ENCODE measurements at places on chromosomes 7 and 10. TPM values are rescaled to one million over a fixed set of nuclear protein-coding genes. Genes with fewer than 3 reads are reported as not detected.

Gene SLC16A12
- 0.20 TPM for total RNA-seq

Gene PRKRIP1
- 19.9 TPM for total RNA-seq

Gene GPC2
- not detected for total RNA-seq

Gene NRF1
- 13.3 TPM for total RNA-seq

Gene ANXA8L1
- 0.47 TPM for total RNA-seq

Gene CUL1
- 41.9 TPM for total RNA-seq

Gene C10orf62
- total RNA-seq: not detected

Gene SCIN
- total RNA-seq: 0.03 TPM

Gene MUC12
- not detected for total RNA-seq

- DNase-seq: no peak
Observed at GRCh38 chr10:118944959-118945633, 84.4 kb upstream of the NANOS1 start.

DNA sequence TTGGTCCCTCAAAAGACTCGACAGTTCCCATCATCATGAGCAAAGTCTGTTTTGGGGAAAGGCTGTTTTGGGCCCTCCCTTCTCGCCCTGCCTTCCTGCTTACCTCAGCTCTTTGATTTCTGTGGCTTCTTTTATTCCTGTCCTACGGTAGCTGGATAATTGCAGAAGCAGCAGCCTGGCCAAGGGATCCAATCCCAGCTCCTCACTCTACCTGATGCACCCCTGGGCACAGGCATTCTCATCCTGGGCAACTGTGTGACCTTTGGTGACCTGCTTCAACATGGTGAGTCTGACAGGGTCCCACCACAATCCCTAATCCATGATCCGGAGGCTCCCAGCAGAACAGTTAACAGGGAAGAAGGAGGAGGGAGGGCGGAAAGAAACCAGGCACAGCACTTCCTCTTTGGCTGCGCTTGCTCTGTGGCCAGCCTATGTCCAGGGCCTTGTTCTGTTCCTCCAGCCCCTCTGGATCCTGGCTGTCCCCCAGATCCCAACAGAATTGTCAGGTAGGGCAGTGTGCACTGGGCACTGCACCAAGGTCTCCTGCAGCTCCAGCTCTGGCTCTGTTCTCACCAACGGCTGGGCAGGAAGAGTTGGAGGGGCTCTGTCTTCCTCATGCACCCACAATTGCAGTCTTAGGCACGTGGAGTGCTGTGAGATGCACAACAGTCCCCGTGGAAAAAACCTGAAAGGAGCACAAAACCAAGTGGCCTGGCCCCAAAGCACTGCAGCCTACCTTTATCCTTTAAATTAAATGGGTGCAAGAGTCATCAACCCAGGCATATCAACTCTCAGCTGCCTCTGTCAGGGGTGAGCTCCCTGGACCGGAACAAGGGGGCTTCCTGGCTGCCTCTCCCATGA, 144.4 kb downstream of the PTPN20 start:
- no peak for DNase-seq

- DNase-seq: no peak
Observed at GRCh38 chr7:148445260-148446044, 145.1 kb upstream of the C7orf33 start.

GRCh38 chr10:68869623-68870022, 31.5 kb upstream of the DDX50 start:
- DNase-seq: no peak

GRCh38 chr10:132054564-132054963, 11.2 kb upstream of the JAKMIP3 start:
- DNase-seq: no peak

DNA sequence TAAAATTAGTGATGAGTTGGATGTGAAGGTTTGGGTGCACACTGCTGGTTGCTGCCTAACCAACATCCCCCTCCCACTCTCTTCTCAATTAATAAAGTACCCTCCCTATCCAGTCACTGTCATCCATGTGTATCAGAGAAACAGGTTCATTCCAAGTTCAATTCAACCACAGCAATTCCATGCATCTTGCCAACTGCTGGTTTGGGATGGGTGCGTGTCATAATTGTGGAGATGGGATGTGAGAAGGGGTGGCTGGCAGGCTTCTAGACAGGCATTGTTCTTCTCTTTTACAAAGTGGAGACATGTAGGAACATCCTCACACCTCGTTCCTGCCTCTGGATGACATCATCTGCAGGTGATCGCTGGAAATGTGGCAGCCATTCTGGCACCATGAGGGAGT, 7.5 kb upstream of the CNPY1 start:
- no peak for DNase-seq

DNA sequence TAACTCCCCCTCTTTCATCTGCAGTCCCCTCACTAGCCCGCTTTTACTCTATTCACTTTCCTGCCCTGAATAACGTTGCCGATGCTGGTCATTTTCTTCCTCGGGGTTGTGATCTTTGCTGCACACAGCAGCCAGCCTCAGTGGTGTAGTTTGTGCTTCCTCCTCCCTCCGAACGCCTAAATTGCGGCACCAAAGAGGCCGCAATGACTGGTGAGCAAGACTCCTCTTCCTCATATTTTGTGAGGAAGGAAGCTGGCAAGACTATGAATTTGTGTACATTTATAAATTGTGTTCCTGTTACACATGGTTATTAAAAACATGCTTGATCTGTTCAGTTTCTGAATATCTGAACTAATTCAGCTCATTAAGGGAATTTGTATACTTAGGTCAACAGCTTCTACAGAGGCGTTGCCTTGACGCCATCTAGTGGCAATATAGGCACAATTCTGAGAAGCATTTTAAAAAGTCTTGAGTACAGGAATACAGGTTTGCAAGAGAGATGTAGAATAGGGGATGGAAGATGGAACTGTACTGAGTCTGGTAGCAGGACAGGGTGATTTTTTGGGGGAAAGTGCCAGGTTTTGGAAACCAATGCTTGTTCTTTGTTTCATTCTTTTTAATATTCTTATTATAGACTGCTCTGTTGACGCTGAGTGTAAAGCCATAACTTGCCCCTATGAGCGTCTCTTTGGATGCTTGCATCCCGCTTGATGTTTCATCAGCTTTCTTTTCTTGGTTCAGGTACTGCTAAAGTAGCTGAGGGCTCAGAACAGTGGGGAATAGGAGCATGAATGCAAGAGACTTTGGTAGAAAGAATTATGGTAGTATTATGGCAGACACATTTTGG, 4.1 kb upstream of the TAS2R5 start:
- DNase-seq: peak; percentile 44

GRCh38 chr10:110775020-110775375, 96.7 kb upstream of the PDCD4 start:
- no peak for DNase-seq

DNA sequence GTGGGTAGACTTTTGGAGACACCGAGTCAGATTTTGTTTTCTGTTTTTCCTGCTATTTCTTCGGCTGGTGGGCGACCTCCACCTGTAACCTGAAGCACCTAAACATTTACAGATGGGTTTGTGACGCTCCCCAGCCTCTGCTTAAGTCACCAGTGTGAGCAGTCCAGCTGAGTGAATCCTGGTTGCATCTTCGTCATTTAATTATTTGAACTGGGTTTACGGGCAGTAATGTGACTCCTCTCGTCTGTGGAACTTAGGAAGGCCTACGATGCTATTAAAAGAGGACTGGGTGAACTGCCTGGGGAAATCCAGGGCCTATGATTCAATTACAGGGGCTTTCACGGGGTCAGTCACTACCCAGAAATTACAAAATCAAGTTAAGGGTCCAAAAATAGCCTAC, 52.5 kb downstream of the WNT2 start:
- peak; percentile 24 for DNase-seq

All from HT1080 (cell line).